ENCODE measurements at places on chromosomes 6 and 20.

GRCh38 chr20:39294137-39294725 lies 332.1 kb downstream of the DHX35 start:
- DNase-seq = no peak

DNA sequence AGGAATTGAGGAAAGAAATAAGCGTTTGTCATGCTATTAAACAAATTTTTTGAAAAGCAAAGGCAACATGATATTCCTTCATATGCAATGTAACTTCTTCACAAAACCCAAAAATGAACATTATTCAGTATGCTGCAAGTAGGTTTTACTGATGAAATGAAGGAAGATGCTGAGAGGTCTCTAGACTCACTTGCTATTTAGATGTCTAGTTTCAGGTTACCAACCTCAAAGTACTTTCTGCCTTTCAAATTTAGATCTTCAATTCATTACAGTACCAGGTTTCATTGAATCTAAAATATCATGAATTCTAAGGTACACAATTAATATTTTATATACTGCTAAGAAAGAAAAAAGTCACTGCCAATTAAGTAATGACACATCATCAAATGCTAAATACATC lies 39.9 kb downstream of the MYO6 start:
- no peak for DNase-seq

DNA sequence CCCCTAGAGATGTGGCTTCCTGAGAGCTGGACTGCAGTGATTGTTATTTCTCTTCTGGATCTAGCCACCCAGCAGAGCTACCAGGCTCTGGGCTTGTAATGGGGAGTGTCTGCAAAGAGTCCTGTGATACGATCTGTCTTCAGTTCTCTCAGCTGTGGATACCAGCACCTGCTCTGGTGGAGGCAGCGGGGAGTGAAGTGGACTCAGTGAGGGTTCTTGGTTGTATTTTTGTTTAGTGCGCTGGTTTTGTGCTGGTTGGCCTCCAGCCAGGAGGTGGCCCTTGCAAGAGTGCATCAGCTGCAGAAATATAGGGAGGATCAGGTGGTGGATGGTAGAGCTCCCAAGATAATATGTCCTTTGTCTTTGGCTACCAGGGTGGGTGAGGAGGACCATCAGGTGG lies 33.7 kb downstream of the PAX1 start:
- no peak for DNase-seq

- DNase-seq = no peak
Measured at GRCh38 chr6:46704562-46704961, 16.9 kb downstream of the TDRD6 start.

- DNase-seq = no peak
Measured at GRCh38 chr6:78062993-78063392, 410.2 kb downstream of the MEI4 start.

- DNase-seq = no peak
Measured at GRCh38 chr20:31881945-31882344, 11.5 kb downstream of the TTLL9 start.

DNA sequence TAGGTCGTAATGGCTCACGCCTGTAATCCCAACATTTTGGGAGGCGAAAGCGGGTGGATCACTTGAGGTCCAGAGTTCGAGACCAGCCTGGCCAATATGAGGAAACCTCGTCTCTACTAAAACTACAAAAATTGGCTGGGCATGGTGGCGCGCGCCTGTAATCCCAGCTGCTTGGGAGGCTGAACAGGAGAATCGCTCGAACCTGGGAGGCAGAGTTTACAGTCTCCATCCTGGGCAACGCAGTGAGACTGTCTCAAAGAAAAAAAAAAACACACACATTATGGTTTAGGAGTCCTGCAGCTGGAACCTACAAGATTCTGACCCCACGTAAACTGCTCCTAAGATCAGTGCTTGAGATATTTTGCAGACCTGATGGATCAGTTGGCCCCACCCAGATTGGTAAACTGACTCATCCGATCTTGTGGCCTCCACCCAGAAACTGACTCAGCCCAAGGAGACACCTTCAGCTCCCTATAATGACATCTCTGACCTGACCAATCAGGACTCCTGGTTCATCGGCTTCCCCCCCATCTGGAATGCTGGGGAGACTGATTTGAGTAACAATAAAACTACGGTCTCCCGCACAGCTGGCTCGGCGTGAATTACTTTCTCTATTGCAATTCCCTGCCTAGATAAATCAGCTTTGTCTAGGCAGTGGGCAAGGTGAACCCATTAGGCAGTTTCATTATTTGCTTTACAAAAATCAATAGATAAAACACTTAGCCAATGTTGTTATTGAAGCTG lies 96.2 kb upstream of the BTN3A2 start:
- DNase-seq = no peak

- no peak for DNase-seq
Measured at GRCh38 chr6:128350416-128351254, 169.8 kb downstream of the PTPRK start.

GRCh38 chr6:52407467-52407866 lies 12.7 kb upstream of the EFHC1 start:
- DNase-seq = no peak

DNA sequence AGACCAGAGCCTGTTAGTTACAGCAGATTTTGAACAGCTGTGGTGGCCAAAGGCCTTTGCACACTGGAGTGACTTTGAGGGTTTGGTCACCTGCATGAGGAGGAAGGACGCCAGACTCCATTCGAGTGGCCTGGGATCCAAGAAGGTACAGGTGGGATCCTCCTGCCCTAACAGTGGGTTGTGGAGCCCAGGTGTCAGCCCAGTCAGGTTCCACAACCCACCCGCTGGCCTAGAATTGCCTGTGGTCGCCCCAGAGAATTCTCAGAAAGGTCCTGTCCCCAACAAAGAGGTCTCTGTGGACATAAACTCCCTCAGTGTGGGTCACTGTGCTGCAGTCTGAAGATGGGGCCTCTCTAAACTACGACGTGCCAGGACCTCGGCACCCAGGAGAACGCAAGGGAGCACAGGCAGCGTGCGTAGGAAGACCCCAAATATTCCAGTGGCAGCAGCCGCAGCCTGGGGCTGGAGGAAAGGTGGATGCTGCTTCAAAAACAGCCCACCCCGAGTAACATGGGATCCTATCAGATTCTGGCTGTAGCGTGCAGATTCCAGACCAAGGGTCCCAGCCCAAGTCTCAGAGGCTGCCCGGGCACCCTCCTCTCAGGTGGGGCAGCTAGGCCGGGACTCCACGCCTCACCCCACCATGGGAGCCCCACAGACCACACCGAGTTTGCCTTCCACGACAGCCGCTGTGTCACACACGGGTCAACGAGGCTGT lies 16.0 kb downstream of the ACSS1 start:
- DNase-seq = no peak

- DNase-seq = no peak
Measured at GRCh38 chr6:143357152-143357551, 93.3 kb downstream of the ADAT2 start.

GRCh38 chr6:40524797-40525585 lies 62.2 kb downstream of the LRFN2 start:
- DNase-seq = no peak

- no peak for DNase-seq
Measured at GRCh38 chr20:64091770-64092169, 7.6 kb upstream of the LKAAEAR1 start.

GRCh38 chr6:109356237-109356636 lies 26.0 kb downstream of the CD164 start:
- no peak for DNase-seq

- DNase-seq = no peak
Measured at GRCh38 chr20:7387638-7388193, 552.5 kb downstream of the HAO1 start.

DNA sequence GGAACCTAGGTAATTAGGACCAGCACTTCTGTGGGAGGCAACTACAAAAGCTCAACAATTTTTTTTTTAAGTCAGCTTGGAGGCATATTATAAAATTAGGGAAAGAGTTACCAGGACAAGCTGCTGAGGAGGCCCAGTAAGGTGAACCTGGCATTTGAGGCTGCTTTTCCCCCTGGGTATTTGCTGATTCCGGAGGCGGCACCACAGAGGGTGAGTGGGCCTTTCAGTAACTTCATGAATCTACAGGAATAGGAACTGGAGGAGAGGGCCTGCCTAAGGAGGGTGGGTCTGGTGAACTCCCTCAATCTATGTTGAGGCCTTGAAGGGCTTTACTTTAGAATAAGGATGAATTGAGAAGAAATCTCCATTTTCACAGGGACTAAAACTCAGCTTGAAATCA lies 14.6 kb downstream of the TSPYL4 start:
- DNase-seq = no peak

Data from naive thymus-derived CD8-positive, alpha-beta T cell (primary cell).